ENCODE measurements at places on chromosomes 3 and 15. TPM values are rescaled to one million over a fixed set of nuclear protein-coding genes. Genes with fewer than 3 reads are reported as not detected.

Gene TMEM108
- 18.5 TPM for total RNA-seq

Gene CIB2
- total RNA-seq, result 2.2 TPM

Gene NPAP1
- total RNA-seq, result 0.12 TPM

Gene GOLGA8N
- total RNA-seq, result 14.3 TPM

Gene CSTA
- total RNA-seq, result 39.5 TPM

Gene PARP6
- 72.2 TPM for total RNA-seq

Gene PLSCR2
- total RNA-seq, result 0.86 TPM

Measured in lower lobe of right lung (tissue), 2 donors.